Fibroblast of skin of abdomen (primary cell): ENCODE measurements at places on chromosomes 3 and 15.

- DNase-seq: no peak
These were observed 5.2 kb downstream of the CD200 start for GRCh38 chr3:112338021-112338726.

DNA sequence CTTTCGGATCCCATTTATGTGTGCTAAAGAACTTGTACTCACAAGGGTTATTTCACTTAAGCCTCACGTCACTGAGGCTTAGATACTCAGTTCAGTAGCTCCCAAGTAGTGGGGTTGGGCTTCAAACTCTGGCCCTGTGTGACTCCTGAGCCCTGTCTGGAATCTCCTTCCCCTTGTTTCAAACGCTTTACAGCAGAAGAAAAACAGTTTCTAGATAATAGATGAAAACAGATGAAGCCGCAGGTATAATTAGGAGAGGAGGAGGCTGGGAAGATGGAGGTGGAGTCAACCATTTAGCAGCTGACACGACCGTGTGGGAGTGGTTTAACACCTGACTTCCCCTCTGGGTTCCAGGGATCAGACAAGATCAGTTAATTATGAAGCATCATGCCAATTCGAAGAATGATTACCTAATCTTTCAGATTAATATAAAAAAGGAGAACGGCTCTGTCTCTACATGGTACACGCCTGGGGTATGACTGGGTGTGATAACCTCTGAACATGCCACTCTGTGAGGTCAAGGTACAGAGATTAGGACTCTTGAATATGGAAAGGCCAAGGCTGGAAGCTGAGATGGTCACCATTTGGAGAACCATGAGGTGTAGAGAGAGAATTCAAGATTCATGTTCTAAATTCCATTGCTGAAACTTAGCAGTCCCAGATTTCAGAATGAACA is 31.1 kb downstream of the TPM1 start:
- peak; percentile 67 for DNase-seq

DNA sequence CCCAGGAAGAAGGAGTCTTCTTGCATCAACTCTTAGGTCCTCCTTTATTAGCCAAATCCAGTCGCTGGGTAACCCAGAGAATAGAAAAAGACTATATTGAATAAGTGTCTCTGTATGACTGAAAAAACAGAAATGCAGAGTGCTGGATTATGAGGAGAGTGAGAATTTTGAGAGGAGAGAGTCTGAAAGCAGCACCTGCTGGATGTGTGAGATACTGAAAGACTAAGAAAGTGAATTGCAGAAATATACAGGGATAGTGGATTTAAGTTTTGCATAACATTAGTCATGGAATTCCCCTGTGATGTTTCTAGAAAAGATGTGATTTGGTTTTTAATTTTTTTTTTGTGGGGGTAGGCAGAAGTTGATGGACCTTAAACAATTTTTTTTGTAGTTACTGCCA is 296.5 kb downstream of the MECOM start:
- no peak for DNase-seq

DNA sequence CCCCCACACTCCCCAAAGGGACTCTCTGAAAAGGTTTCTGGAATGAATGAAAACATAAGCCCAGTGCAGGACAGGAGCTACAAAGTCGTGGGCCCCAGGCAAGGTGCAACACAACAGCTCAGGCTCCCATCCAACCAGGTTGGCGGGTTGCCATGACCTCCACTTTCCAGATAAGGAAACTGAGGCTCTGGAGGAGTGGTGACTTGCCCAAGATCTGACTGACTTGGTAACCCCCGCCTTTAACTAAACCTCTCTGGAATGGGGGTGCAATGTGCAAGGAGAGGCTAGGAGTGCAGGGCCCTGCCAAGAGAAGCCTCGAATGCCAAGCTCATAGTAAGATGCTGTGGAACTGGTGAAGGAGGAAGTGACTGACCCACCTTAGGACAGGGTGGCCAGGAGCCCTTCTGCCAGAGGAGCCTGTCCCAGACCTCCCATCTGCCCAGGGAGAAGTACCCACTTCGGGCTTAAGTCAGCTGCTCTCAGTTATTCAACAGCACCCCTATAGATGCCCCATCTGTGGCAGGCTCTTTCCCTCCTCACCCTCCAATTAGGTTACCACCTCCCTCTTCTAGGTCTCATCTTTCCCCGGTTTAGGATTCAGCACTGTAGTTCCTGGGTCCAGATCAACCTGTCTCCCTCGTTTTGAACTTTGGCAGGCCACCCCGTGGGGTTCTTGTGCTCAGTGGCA is 553 bp upstream of the TNNC1 start:
- no peak for DNase-seq

DNA sequence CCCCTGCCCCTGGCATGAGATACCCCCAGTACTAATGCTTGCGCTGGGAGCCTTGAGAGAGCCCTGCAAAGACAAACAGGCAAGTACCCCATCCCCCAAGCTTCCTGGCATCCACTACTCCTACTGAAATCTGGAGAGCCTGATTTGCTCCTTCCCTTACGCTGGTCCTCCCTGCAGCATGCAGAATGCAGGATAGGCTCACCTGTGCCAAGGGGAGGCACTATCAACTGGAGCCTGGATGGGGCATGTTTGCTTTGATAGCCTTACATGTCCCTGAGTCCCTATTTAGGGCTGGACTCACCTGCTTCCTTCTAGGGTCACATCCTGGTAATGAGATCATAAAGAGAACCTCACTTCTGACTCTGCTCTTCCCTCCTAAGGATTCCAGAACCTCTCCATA is 42.9 kb downstream of the RAB11A start:
- no peak for DNase-seq

DNA sequence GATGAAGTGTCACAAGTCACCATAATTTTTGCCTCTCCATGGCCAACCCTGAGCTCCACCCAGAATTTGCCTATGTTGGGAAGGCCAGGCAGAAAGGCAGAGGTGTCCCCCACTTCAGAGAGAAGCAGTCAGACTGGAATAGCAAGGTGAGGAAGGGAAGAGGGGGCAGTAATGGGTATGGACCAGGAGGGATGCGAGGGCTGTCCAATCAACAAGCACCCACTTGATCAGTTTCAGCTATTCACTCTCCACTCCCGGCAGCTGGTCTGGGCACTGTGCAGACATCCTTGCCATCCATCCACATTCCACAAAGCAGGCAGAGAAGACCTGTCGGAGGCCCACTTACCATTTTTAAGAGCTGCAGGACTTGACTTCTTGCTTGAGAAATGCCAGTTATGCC is 43.5 kb upstream of the CTNNB1 start:
- no peak for DNase-seq

DNA sequence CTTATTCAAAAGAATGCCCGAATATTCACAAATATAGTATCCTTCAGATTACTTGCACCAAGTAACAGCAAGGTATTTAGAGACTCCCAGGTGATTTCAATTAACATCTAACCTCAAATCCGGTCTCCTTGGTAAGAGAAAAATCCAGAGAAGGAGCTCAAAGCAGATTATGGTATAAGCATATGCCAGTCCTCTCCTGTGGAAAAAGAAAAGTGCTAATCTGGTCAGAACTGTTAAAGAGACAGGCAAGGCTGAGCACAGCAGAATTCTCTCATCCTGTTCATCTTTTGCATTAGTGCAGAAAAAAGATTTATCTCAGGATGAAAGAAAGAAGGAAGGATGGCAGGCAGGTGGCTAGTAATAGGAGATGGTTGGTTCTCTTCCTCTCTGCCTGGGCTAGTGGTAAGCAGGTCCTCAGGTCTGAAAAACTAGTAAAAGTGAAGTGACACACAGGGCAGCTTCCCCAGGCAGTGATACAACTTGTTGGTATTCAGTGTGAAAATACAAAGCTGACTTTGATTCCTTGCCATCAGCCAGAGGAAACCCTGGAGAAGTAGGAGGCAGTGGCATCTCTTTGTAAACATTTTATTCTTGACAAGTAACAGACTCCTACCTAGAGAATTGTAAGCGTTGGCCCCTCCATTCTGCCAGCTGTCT is 14.2 kb downstream of the ATXN7 start:
- no peak for DNase-seq

DNA sequence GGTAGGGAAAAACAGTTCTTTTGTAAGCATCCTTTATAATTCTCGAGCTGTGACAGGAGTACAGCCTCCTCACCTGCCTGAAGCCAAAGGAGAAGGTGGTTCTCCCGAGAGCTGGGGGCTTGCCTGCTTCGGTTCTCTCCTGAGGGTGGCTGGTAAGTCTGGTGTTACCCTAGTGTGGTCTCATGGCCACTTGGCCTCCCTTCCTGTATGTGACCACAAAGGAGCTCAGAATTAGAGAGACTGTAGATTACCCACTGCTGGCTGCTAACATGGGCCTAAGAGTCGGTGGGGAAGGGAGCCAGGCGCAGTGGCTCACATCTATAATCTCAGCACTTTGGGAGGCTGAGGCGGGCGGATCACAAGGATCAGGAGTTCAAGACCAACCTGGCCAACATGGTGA is 12.6 kb downstream of the PDHB start:
- no peak for DNase-seq

DNA sequence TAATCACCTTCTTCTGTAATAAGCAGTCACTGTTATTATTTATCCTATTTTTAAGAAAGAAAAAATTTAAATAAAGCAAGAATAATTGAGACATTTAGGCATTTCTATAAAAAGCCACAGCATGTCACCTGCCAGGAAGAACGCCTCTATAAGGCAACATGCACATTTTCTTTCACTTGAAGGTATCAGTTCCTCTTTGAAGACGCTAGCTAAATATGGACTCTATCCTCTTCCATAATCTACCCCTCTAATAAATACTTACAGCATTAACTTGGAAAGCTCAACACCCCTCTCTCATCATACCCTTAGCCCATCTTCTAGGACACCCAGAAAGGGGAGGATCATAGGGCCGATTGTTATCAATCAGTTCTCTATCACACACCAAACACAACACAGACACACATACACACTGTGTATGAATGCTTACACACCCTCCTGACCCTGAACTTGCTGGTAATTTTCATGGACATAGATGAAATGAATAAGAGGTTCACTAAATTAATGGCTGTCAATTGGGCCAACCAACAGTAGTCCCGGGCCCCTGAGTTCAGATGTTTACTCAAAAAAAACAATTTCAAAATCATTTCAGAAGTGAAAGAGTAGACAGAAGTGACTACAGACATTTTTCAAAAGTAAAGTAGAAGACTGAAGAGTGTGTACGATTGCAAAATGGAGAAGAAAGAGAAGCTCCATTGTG is 102.5 kb downstream of the ZMAT3 start:
- no peak for DNase-seq

DNA sequence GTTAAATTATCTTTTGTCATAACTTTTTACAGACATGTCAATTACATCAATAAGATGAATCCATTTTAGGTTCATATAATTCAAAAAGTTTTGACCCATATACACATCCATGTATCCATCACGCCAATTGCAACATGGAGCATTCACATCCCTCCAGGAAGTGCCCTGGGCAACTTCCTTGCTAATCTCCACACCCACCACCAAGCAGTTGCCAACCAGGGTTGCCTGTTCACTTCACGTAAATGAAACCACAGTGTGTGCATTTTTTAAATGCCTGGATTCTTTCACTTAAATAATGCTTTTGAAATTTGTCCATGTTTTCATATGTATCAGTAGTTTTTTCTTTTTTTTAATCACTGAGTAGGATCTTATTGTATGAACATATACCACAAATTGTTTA is 40.7 kb upstream of the LYZL4 start:
- DNase-seq: no peak

- peak; percentile 35 for DNase-seq
These were observed 57.3 kb downstream of the ARNT2 start for GRCh38 chr15:80461356-80462095.

- DNase-seq: no peak
These were observed 7.3 kb upstream of the ISG20 start for GRCh38 chr15:88631464-88632028.

- DNase-seq: no peak
These were observed 27.9 kb upstream of the IL1RAP start for GRCh38 chr3:190485830-190486532.

DNA sequence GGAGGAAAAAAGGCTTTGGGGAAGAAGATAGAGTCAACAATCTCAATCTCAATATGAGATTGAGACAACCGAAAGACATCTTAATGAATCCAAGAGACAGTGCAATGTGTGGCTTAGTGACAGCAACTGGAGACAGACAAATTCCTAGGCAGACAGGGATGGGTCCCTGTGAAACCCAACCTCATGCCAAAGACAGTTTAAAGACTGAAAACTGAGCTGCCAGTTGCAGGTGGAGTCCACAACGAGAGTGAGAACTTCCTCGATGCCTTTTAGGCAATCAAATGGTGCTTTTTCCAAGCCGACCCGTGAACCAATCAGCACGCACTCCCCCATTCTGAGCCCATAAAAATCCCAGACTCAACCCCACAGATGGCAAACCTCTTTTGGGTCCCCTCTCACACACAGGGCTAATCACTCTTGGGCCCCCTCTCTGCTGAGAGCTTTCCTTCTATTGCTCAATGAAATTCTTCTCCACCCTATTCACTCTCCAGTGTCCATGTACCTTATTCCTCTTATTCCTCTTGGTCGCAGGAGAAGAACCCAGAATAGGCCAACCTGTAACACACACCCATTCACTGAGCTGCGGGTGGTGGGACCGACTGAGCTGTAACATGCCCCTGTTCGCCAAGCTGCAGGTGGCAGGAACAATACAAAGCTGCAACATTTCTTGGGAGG is 34.8 kb downstream of the ZMAT3 start:
- no peak for DNase-seq

DNA sequence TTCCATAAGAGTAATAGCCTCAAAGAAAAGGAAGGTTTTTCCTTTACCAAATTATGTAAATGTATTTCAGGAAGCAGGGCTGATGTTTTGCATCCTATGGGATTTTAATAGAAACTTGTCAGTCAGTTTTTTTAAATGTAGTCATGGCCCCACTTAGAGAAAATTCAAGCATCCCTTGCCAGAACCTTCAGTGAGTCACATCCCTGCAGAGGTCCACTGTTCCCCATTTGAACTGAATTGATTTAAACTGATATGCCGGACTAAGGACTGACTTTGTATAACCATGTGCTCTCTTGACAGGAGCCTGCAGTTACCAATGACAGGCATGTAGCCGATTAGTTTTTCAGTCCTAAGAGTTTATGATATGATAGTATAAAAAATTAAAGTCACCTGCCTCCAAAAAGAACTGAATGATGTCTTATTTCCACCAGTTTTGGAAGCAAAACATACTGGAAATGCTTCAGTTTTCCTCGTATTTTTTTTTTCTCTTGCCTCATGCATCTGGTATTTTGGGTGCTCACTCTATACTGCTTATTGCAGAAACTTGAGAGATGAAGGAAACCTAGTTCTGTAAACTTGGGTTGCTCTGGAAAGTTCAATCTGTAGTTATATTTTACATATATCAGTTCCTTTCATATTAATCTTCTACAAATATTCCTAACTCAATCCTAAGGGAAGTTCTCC is 30.7 kb downstream of the LRTM1 start:
- peak; percentile 85 for DNase-seq

DNA sequence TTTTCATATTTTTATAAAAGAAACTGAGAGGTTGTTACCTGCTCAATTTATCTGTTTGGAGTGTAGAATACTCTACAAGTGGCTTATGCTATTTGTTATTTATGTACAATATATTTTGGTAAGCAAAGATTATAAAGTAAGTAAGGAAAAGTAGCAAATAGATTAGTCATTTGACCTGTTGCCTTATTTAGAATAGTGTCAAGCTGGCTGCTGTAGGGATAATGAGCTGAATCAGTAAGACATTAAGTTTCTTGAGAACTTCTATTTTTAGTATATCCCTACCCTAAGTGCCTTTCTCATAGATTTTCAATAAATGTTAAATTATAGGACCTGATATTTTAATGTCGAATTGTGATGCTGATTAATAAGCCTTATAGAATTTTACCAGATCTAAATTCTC is 37.2 kb downstream of the ECT2 start:
- no peak for DNase-seq

- DNase-seq: peak; percentile 67
These were observed 208.4 kb downstream of the TP63 start for GRCh38 chr3:189839576-189839975.

GRCh38 chr3:164408326-164408725 is 670.0 kb downstream of the SI start:
- DNase-seq: no peak

- DNase-seq: no peak
These were observed 15.7 kb upstream of the ZXDC start for GRCh38 chr3:126491221-126492013.
